ENCODE measurements at places on chromosomes 3 and 15.

GRCh38 chr3:194161131-194162045, 25.4 kb downstream of the HES1 start:
- DNase-seq: no peak

DNA sequence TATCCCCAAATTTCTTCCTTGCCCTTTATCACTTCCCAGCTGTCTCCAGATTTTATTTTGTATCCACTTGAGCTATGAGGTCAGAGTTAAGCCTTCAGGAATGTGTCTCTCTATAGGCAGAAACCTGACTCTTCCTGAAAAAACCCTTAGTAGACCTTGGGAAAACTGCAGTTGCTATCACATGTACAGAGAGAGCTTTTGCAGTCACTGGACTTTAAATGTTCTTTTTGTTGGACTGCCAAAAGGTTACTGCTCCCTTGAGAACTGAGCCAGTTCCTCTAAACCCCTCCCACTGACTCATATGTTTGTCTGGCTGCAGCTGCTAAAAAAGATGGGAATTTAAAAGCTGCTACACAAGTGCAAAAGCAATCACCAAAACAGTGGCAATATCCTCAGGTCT, 169.1 kb upstream of the CCDC54 start:
- DNase-seq: no peak

- peak; percentile 45 for DNase-seq
These were observed 203.4 kb downstream of the ADAMTS9 start for GRCh38 chr3:64484289-64484992.

DNA sequence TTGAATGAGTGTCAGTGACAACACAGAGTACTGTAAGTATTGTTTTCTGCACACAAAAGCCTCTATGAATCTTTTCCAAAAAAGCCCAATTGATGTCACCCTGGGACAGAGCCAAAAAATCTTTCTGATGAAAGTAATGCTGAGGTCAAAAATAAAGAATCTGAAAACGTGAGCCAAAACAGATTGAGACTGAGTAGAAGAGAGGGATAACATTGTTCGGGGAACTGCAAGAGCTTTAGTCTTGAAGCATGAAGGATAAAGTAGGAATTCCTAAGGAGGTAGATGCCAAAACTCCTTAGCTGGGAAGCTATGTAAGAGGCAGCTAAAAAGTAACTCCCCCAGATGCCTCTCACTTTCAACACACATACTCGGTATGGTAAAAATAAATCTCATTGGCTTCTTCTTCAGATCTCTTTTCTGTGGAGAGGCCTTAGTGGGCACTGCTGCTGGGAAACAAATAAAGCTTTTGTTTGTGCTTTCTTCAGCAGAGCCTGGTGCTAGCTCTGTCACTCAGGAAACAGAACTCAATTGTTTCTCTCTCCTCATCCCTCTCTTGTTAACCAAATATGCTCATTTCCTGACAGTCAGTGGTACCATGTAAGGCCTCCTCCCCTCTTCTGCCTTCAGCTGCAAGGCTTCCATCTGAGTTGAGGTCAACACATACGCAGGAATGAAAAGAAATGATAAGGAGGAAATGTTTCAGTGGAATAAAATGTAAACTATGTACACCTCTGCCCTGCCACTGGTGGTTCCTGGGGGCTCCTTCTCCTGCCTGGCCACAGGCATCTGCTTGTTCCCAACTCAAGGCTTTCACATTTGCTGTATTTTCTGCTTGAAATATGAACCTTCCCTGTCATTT, 58.1 kb downstream of the CD200 start:
- DNase-seq: no peak

DNA sequence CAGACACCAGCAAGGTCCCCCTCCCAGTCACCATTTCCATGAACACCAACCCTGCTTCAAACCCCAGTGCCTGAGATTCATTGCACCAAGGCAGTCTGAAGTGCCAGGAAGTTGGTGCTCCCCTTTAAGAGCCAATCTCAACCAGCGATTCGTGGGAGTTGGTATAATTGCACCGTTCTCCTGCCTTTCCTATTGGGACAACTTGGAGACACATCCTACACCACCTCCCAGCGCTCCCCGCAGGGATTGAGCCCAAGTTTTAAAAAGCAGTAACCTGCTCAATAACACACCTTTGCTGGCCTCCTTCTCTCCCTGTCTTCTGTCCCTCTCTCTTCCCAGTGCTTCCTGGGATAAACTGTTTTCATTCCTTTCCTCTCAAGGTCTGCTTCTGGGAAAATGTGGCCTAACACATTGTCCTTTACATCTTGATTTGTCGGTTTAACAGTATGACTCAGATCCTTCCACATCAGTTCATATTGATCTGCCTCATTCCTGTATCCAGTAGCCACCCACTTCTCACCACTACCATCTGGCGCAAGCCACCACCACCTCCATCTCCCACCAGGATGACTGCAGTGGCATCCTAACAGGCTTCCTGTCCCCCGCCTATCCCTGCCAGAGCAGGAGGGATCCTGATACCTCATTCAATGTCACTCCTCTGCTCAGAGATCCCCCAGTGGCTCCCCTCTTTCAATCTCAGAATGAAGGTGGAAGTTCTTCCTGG, 37.8 kb upstream of the HRH1 start:
- no peak for DNase-seq

All from stimulated activated naive CD4-positive, alpha-beta T cell treated with Interleukin-2 at 50 U/mL for 16 hours (primary cell).